ENCODE measurements at places on chromosomes 12 and 14.

DNA sequence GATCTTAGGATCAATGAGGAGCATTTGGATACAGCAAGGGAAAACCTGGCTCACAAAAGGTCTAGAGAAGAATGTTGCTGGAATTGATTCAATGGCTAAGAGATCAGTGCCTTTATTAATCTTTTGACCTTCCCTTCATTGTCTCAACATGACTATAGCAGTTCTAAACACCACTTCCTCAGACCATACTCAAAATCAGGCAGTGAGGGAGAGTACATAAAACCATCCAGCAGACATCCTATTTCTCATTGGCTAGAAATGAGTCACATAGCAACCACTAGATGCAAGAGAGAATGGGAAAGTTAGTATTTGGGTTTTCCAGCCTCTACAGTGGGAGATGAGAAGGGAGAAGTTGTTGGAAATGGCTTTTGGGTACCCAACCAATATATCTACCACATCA lies 151.4 kb upstream of the NUDT4 start:
- no peak for DNase-seq

DNA sequence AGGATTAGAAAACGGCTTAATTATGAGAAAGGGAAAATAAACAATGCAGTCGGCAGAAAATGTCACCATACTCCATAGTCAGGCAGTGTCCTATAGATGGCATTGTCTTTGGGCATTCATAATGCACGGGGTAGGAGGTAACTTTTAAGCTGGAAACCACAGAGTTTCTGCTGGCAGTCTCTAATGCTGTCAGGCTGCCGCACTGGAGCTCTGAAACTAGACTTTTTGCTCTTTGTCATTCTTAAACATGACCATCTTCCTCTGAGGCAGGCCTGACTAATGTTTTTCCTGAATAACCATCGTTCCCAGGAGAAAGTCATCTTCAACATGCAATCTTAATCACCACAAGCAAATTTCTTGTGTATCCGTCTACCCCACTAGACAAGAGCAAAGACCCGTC lies 108.8 kb downstream of the ETNK1 start:
- no peak for DNase-seq

- no peak for DNase-seq
These were observed 71.8 kb downstream of the NINJ2 start for GRCh38 chr12:591167-592023.

- no peak for DNase-seq
These were observed 54.4 kb upstream of the ETV6 start for GRCh38 chr12:11595080-11595479.

DNA sequence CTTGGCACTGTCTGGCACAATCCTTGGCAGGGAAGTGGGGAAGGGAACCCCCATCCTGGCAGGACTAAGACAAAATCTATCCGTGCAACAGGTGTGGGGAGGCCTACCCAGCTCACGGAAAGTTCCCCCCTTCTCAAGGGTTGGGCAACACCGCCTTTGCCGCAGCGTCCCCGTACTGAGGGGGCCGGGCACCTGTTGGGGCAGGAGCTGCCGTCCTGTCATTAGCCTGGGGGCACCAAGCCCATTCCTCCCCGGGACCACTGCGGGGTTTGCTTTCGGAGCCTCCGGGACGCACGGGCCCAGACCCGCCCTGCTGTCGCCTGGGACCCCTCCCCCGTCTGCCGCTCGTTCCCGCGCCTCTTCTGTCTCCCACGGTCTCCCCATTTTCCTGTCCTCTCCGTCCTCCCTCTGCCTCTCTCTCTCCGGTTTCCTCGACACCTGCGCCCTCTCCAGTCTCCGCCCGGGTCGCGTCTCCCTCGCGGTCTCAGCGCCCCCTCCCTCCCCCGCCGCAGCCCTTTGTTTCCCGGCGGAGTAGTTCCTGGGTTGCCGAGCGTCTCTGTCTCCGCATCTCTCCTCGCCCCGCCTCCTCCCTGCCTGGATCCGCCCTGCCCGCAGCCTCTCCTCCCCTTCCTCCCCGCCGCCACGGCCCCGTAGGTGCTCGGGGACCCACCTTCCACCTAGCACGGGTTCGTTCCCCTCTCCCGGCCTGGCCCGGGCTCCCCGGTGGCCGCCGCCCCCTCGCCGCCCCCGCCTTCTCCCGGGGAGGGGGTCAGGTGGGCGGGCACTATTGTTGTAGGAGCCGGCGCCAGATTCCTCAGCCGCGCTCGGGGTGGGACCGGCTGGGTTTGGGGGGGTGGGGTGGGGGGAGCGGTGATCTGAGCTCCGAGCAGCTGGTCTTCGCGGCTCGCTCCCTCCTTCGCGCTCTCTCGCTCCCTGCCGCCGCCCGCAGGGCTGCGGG lies at the start of gene CACNB3:
TSS of gene CACNB3 (plus strand) at position 624 of the 958 bp plus-strand sequence. CDS start 434 bp downstream, outside the sequence.
- peak; percentile 74 for DNase-seq
